Stimulated activated CD4-positive, alpha-beta T cell treated with anti-CD3 and anti-CD28 coated beads, TNF-alpha, amount 100 ng/mL, for 4 hours (primary cell): ENCODE measurements at places on chromosomes 3 and 15.

- DNase-seq, result no peak
Observed at GRCh38 chr15:63061975-63062374, 19.4 kb downstream of the TPM1 start.

GRCh38 chr3:20648294-20648693 lies 462.3 kb upstream of the SGO1 start:
- DNase-seq, result no peak

DNA sequence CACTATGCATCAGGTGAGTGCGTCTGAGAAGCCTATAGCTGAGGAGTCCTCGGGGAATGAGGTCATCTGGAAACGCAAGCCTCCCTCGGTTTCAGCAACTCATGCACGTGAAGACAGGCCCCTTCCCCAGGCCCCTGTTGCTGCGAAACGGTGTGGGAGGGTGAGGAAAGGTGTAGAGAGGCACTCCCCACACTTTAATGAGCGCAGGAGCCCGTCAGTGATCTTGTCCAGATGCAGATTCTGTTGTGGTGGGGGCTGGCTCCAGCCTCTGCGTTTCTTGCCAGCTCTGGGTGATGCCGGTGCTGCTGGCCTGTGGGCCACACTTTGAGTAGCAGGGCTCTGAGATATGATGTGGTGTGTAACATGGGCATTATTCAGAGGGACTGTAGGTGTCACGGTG lies 38.6 kb upstream of the LACTB start:
- no peak for DNase-seq

- DNase-seq, result no peak
Observed at GRCh38 chr15:84785053-84785452, 32.1 kb upstream of the ALPK3 start.

- no peak for DNase-seq
Observed at GRCh38 chr3:8643693-8644365, 769 bp downstream of the SSUH2 start.
